ENCODE measurements at places on chromosomes 11 and 22. TPM values are rescaled to one million over a fixed set of nuclear protein-coding genes. Genes with fewer than 3 reads are reported as not detected.

Gene SLC37A2
- 0.44 TPM for polyA plus RNA-seq

Gene LDHA
- polyA plus RNA-seq: 524 TPM

GRCh38 chr11:6400431-6401345 lies 10.4 kb downstream of the SMPD1 start:
- no peak for DNase-seq

Gene ELMOD1
- polyA plus RNA-seq: not detected

- DNase-seq: no peak
Measured at GRCh38 chr11:42047637-42048555, 588.4 kb upstream of the LRRC4C start.

- DNase-seq: no peak
Measured at GRCh38 chr11:75475767-75476650, 43.0 kb upstream of the KLHL35 start.

Gene UBQLN3
- polyA plus RNA-seq: not detected

GRCh38 chr11:12529793-12530192 lies 144.4 kb upstream of the TEAD1 start:
- no peak for DNase-seq

- no peak for DNase-seq
Measured at GRCh38 chr11:70891844-70892380, 360.5 kb downstream of the SHANK2 start.

DNA sequence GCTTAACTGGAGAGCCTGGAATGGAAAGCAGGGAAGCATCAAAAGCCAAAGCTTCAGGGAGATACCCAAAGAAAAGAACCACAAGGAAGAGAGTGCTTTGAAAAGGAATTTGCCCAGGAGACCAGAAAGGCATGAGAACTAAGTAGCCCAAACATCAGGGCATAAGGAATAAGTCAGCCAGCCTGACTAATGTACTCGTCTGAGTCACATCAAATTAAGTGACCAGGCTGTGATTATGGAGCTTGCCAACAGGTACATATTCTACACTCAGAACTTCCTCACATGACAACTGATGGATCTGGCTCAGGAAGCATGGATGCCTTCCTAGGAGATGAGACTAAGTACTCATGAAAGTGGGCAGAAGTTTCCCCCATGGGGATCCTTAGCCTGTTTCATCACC lies 366.7 kb downstream of the BUD13 start:
- no peak for DNase-seq

Gene BACE1
- polyA plus RNA-seq: 36.4 TPM

Gene APOBEC3B
- not detected for polyA plus RNA-seq

GRCh38 chr11:44923806-44924205 lies 26.9 kb downstream of the TP53I11 start:
- no peak for DNase-seq

GRCh38 chr22:26846076-26846475 lies 188.7 kb downstream of the MIAT start:
- DNase-seq: no peak

DNA sequence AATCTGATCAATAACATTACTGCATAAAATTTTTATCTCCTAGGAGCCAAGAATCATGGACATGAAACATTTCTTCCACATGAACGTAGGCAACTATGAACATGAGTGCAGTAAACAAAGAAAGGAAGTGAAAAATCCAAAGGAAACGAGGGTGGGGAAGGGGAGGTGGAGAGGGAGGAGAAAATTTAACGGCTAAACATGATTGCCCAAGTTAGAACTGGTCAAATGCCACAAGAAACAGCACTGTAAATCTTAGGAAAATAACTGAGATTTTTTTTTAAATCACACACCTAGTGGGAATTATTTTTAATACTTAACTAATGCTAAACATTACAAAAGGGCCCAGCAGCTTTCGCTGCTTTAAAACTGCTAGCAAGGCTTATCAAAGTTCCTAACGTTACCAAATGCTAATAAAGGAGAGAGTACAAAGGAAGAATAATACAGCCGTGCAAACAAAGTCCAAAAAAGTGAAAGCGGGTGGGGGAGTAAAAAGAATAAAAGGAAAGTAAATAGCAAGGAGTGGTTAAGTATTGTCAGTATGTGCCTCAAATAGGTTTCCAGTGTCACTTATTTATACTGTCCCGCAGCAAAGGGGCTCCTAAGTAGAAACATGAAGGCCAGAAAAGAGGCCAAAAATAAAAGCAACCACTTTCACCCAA lies 13.7 kb downstream of the NARS2 start:
- no peak for DNase-seq

- no peak for DNase-seq
Measured at GRCh38 chr22:20585639-20586402, 78.4 kb downstream of the MED15 start.

DNA sequence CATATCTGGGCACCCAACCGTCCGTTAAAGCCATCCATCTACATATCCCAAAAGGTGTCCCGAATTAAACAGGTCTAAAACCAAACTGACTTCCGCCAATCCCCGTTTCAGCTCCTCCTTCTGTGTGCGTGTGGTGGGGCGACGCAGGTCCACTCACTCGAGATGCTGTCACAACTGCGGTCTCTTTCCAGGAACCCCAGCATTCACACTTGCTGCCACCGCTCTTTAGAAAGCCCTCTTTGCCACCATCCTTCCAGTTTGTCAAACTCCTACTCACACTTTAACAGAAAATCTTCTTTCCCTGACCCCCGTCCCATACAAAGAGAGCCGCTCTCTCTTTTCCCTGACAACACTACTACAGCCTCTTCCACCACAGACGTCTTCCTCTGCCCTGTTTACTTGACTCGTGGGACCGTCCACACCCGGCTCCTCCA lies 467 bp downstream of the ESS2 start:
- no peak for DNase-seq

GRCh38 chr11:134119094-134119493 lies 50.2 kb downstream of the JAM3 start:
- no peak for DNase-seq

Gene TSGA10IP
- not detected for polyA plus RNA-seq

Data from SK-N-SH (cell line).